ENCODE measurements at places on chromosomes 3 and 15.

- no peak for DNase-seq
Measured at GRCh38 chr3:50467919-50468318, 35.5 kb downstream of the CACNA2D2 start.

DNA sequence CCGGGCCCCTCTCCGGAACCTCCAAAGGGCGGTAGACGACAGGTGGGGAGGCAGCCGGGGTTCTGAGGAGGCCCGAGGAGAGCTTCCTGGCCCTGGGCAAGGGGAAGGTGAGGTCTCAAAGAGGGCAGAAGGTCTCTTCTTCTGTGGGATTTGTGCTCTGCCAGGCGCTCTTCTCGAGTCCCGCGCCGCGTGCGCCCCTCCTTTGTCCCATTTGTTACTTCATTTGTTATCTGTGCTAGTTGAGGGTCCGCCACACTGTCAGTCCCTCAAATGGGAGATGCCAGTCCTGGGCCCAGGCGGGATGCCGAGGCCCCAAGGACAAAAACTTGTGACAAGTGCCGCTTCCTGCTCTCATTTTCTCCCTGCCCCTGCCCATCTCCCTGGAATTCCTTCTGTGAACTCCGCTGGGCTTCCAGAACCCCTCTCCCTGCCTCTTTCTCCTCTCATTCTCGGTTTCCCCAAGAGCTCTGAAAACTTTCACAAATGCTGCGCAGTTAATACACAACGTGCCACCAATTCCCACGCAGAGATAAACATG lies 1.5 kb downstream of the ST8SIA2 start:
- no peak for DNase-seq

DNA sequence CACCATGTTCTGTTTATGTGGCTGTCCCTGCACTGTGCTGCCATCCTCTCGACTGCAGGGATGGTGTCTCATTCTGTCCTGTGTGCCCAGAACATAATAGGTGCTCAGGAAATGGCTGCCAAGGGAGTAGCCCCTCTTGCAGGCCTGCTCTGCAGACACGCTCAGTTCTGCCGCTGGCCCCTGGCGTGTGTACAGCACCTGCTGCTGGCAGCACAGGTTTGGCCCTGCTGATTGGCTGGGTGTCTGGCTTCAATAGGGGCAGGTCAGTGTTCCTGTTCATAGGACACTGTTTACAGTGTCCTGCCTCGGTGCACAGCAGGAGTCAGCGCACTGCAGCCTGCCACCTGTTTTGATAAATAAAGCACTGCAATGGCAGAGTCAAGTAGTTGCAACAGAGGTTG lies 146.9 kb downstream of the DNAJB8 start:
- DNase-seq, result no peak

GRCh38 chr3:78969483-78969882 lies 798.3 kb downstream of the ROBO1 start:
- no peak for DNase-seq

- no peak for DNase-seq
Measured at GRCh38 chr3:184349563-184350470, 11.6 kb downstream of the CLCN2 start.

DNA sequence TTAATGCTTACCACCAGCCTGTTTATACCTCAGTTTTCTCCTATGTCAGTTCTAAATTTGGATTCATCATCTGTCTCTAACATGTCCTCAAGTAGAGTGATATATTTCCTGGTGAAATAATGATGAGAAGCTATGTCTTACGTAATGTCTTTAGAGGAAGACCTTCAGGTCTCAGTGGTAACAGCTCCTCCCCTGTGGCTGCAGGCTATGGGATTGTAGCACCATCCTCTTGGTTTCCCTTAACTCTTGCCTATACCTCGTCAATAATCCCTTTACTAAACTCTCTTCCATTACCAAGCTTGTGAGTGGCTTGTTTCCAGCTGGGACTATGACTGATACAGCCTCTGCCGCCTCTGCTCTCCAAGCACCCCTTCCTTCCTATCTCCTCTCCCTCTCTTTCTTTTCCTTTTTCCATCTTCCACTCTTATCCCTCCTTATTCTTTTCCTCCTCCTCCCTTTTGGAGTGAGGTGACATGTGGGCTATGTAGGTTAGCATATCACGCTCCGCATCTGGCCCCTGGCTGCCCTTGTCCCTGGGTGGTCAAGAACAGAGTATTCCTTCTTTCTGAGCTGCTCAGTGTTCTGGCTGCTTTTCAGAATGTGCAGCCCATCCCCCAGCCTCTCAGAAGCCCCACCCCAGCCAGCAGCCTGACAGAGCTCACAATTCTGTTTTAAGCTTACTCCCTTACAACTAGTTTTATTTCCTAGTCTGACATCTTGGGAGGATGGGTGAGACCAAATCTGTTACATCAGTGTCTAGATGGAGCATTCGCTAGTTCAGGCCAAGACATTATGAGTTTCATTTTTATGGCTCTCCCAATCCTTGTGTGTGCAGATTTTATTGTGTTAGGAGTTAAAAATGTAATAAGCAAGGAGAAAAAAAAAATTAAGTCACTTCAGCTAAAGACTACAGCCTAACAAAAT lies 75.0 kb upstream of the RNU6-1 start:
- no peak for DNase-seq

- no peak for DNase-seq
Measured at GRCh38 chr3:113719758-113720157, 23.3 kb upstream of the USF3 start.

DNA sequence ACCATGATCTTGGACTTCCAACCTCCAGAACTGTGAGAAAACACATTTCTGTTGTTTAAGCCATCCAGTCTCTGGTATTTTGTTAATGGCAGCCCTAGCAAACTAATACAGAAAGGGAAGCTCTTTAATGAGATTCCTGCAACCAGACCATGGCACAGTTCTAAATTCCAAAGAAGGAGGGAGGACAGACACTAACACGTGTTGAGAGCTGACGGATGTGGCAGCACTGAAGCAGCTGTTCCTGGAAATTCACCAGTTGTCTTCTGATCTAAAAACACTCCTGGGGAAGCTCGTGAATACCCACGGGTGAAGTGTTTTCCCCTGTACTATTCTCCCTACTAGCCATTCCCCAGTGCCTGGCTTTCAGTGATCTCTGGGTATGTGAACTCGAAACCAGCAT lies 56.7 kb downstream of the RPL22L1 start:
- DNase-seq, result no peak

DNA sequence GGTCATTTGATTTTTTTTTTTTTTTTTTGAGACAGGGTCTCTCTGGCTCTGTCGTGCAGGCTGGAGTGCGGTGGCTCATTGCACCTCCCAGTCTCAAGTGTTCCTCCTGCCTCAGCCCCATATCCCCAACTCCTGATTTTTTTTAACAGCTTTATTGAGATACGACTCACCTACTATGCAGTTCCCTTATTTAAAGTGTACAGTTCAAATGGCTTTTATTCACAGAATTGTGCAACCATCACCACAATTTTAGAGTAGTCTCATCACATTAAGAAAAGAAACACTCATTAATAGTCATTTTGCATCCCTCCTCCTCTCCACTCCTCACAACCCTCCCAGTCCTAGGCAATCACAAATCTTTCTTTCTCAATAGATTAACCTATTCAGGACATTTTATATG lies 1.9 kb upstream of the TRA2B start:
- no peak for DNase-seq

GRCh38 chr3:129382366-129382765 lies 46.1 kb downstream of the EFCAB12 start:
- DNase-seq, result no peak

DNA sequence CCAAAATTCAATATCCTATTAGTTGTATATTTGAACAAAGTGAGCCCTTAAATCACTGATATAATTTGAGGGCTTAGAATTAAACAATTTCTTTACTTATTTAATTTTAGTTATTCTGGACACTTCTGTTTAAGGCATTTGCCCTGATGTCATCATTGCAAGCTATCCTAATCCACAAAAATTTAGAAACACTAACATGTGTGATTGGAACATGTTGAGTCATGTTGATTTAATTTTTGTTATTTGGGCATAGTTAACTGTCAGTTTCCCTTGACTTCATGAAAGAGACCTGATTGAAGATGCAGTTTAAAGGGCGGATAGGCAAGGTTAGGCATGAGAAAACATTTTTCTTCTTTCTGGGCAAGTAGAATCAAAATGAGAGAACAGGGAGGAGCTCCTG lies 682.6 kb downstream of the ROBO1 start:
- no peak for DNase-seq

- no peak for DNase-seq
Measured at GRCh38 chr3:21551019-21551418, 200.0 kb downstream of the ZNF385D start.

GRCh38 chr3:45153658-45154437 lies 7.7 kb upstream of the CDCP1 start:
- DNase-seq, result no peak

GRCh38 chr3:48088056-48088748 lies 72.0 kb upstream of the MAP4 start:
- DNase-seq, result no peak

- DNase-seq, result no peak
Measured at GRCh38 chr3:143166376-143166775, 46.8 kb downstream of the CHST2 start.

DNA sequence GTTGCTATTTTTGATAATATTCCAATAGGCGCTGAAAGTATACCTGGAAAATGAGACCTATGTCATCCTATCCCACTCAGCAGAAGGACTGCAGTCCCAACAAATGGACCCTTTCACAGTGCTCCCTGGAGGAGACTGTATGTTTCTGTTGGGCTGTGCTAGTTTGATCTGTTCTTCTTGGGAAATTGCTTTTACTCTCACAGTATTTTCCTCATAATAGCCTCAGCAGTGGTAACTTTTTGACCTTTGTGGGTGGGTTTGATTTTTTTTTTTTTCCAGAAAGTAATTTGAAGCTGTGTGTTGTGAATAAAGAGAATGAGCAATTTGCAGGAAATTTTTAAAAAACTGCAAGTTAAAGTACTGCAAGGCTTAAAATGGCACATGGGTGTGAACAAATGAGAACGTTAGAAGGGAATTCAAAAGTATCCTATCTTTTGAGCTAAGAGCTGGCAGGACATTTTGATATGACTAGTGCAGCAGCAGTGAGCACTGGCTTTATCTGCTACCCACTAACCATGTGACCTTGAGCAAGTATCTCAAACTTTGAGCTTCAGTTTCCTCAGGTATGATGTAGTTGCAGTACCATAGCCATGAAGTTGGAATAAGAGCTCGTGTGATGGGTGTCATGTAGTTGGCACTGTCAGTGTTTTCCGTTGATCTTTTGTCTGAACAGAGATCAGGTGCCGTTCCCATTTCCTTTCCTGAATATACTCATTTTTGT lies 118.4 kb downstream of the ATG7 start:
- no peak for DNase-seq

GRCh38 chr15:90994059-90994416 lies 297 bp downstream of the PRC1 start:
- no peak for DNase-seq

All from T-helper 1 cell (primary cell).